ENCODE measurements at places on chromosomes 3 and 15.

- DNase-seq = no peak
Observed at GRCh38 chr3:4580346-4581123, 87.4 kb downstream of the ITPR1 start.

DNA sequence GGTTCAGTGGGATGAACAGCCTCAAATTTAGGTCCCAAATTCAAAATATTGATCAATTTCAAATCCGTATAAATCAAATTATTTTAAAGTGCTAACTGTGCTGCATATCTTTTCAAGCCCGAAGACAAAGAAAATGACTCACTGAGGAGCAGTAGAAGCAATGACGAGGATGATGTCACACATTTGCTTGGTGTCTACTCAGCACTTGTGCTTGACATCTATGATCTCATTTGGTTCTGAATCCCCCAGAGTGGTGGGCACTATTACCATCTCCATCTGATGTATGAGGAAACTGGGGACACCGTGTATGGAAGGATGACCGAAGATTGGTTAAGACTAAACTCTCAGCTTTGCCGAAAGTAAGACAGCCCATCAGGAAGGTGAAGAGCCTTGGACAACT lies 136.5 kb upstream of the CHRNA7 start:
- no peak for DNase-seq

- no peak for DNase-seq
Observed at GRCh38 chr15:67061811-67062368, 3.5 kb upstream of the SMAD3 start.

GRCh38 chr3:194517333-194517732 lies 30.5 kb upstream of the ATP13A3 start:
- DNase-seq = no peak

GRCh38 chr3:30693470-30694120 lies 87.2 kb downstream of the TGFBR2 start:
- no peak for DNase-seq

DNA sequence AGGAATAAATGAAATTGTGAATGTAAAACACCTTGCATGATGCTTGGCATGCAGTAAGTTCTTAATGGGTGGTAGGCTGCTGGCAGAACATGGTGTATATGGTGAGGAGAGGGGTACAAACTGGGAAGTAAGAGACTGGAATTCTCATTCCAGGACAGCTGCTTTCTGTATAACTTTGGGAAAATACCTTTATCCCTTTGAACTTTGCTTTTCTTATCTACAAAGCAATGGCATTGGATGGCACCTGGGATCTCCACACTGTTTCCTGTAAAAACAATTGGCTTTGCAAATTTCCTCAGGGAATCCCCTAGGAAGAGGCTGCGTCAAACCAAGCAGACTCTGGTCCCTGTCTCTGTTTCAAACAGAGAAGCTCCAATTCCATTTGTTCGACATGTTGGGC lies 100.7 kb upstream of the SLC4A7 start:
- DNase-seq = no peak

- no peak for DNase-seq
Observed at GRCh38 chr3:9397906-9398699, 688 bp downstream of the SETD5 start.

GRCh38 chr3:150370122-150370602 lies 37.9 kb upstream of the TSC22D2 start:
- no peak for DNase-seq

DNA sequence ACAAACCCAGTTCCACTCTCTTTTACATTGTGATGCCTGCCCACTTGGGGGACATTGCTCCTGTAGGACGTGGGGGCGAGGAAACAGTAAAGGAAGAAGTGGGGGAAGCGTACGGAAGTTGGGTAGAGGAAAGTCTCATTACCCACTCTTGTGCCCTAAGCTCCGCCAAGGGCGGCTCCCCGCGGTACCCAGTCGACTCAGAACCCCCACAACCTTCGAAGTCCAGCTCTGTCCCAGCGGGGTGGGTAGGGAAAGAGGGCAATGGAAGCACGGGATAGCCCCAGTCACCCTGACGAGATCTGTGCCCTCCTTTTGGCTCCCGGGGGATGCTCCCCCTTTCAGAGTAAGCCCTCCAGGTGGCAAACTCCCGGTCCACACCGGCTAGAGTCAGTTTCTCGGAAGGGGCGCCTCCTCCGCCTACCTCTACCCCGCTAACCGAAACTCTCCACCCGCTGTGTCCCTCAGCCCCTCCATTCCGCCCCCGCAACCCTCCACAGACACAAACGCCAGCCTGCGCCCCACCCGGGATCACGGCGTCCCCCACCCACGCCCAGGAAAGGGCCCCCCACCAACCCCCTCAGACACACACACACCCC lies 527 bp downstream of the CSNK1G1 start:
- DNase-seq = peak; percentile 7

- DNase-seq = no peak
Observed at GRCh38 chr3:1447452-1447851, 354.6 kb downstream of the CNTN6 start.

DNA sequence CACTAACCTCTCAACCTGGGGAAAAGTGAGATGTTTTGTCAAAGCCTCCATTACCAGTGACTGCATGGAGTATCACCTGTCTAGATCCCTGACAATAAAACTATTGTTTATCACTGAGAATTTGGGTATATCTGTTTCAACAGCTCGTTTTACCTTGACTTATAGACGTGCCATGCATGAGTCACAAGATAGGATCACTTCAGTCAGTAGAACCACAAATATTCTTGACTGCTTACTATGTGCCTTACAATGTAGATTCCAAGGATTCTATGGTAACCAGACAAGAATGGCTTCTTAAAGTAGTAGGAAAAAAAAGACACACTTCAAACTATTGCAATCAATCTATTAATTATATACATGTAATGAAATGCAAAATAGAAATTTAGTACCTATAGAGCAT lies 55.7 kb upstream of the GRM7 start:
- no peak for DNase-seq

DNA sequence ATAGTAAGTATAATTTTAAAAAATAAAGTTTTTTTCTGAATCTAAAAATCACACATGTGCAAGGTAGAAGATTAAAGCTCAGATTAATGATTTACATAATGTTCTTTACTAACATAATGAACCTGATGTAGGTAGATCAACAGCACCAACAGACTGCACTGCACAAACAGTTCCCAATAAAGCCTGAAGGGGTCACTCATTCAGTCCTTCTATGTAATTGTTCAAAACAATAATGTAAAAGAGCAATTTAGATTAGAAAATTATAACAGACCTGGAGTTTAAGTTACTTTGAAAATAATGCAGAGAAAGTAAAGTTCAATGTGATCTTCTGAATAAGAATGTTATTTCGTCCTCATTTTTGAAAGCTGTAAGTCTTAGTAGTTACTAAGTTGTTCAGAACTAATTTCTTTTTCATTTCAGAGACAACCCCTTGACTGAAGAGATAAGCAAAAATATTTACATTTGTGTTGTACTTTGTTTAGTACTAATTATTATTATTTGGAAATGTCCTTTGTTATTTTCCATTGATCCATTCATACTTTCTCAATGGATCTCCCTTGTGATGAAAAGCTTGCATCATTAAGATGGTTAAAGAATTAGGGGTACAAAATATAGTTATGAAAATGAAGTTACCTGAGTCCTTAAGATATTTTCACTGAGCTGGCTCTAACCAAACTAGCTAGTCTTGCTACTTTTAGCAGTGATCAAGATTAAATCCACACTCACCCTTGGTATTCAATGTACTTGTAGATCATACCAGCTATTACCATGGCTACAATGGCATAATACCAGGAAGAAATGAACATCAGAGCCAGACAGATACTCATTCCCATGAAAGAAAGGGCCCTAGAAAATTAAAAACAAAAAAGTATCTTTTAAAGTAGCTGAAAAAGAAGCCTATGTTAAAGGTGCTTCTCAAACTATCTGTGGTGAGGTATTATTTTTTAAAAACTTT lies 16.8 kb downstream of the EMC4 start:
- DNase-seq = no peak

GRCh38 chr15:92885224-92886041 lies 14.7 kb upstream of the CHD2 start:
- no peak for DNase-seq

GRCh38 chr15:76566276-76566675 lies 229.7 kb downstream of the ISL2 start:
- no peak for DNase-seq

GRCh38 chr3:31710123-31710803 lies 177.5 kb downstream of the STT3B start:
- no peak for DNase-seq

DNA sequence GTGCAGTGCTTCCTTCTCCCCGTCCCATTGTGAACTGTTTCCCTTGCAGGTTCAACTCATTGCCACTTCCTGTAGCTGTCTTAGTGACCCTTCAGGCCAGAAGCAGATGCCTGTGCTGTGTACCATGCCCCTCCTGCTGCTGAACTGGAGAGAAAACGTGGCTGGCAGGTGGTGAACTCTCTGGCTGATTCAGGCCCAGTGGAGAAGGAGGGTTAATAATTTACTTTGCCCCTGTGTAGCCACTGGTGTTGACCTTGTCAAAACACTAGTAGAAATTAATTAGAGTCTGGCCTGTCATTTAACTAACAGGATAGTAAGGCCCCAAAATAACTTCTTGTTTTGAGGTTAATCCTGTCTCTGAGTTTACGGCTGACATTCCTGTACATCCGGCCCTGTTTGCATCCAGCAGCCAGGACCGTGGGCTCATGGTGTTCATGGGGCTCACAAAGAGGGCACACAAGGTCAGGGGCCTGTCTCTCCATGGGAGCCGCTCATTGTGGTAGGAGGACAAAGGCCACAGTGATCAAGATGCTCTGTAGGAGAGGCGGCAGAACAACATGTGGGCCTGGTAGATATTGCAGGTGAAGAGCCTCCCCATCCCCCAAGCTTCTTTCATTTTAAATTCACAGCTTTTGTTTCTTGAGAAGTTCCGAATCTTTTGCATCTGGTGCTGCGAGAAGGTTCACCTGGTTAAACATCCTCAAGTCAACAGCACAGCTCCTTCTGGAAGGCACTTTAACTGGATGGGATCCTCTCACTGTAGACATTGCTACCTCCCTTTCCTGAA lies 101.6 kb downstream of the CGNL1 start:
- DNase-seq = no peak

- DNase-seq = no peak
Observed at GRCh38 chr15:75061272-75061671, 37.9 kb downstream of the PPCDC start.

DNA sequence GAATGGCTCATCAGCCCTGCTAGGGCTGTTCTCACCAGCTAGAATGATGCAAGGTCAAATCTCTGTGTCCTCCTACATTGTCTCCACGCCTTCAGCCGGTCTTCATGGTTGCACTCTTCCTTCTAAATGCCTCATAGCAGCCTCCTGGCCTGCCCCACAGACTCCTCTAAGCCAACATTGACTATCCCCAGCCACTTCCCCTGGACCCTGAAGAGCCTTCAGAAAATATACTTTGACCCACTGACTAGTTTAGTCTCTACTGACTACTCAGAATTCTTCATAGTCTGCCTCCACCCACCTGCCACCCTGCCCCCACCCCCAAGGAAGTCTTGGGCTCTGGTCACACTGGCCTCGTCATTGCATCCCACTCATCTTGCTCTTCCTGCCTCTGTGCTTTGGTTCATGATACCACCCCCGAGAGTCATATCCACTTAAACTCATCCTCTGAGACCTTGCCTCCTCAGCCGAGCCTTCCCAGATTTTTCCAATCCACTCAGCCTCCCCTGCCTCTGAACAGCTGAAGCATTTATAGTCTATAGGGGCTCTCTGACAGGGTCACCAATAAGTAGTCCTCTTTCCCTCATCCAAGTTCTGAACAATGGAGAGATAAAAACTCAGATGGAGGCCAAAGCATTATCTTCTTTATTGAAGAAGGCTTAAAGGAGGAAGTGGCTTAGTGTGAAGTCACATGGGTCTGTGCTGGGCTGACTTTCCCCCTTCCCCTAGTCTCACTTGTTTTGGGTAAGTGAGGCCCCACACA lies 9.5 kb upstream of the DOCK3 start:
- no peak for DNase-seq

GRCh38 chr15:81288040-81288439 lies 35.9 kb downstream of the STARD5 start:
- no peak for DNase-seq

- DNase-seq = no peak
Observed at GRCh38 chr3:178320456-178321351, 215.5 kb upstream of the KCNMB2 start.

GRCh38 chr3:74601793-74602192 lies 12.7 kb downstream of the CNTN3 start:
- DNase-seq = no peak

DNA sequence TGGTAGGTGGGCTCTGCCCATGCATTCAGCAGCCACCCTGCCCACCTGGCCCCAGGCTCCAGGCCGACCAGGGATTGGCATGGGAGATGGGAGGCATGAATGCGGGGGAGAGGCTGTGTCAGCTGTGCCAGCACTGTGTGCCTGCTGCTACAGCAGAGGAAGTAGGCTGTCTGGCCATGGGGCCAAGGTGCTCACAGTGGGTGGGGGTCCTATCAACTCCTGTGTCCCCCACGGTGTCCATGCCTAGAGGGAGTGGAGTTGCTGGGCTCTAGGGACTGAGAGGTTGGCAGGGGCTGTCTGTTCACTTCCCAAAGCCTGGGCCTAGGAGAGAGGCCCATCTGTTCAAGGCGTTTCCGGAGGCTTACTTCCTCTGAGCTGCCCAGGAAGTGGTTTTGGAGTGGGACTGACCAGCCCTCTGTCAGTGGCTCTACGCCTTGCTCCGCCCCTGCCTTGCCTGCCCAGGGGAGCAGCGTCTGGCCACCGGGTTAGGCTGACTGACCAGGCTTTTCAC lies 5.8 kb downstream of the PRKCD start:
- no peak for DNase-seq

- no peak for DNase-seq
Observed at GRCh38 chr3:68931406-68932149, 769 bp downstream of the TAFA4 start.

- no peak for DNase-seq
Observed at GRCh38 chr3:125651244-125651643, 55.9 kb upstream of the OSBPL11 start.

DNA sequence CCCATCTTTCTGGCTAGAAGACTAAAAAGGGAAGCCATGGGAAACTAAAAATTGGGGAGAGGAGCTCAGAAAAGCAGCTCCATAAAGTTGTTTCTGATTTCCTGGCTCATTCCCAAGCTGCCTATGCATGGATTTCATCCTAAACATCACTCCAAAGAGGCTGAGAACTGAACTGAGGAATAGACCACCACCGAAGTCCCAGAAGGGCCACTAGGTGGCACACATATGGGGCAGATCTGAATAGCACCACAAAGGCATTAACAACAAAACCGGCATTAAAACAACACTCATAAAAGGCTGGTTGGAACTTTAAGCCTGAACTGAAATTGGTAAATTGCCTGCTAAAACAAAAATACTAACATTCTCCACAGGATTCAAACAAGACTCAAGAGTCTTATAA lies 106.3 kb downstream of the PLD1 start:
- DNase-seq = no peak

Measured in stimulated activated CD8-positive, alpha-beta memory T cell treated with anti-CD3 and anti-CD28 coated beads, Interleukin-15, amount 100 ng/mL, for 24 hours (primary cell).